ENCODE measurements at places on chromosomes 7 and 10.

DNA sequence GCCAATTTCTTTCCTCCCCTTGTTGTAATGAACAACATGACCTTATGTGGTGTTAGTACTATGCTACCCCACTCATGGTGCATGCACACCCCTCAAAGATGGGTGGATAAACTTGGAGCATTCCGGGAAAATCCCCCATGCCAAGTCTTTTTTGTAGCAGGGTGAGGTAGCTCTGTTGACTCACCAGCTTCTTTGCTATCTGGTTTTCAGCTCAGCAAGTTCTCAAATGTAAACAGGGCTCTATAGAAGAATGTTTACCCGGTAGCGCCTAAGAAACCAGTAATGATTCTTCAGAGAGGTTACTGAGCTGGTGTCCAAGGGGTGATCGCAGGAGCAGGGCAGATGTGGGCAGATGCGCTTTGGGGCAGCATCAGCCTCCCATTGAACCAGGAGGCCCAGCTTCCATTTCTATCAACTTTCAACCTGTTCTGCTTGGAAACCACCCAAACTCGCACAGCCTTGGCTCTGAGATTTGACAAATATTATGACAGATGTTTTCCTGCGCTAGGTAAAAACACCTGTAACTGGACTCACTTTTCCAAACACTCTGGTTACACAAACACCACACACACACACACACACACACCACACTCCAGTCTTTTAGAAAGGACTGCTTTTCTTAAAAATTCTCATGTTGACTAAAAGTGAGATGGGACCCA lies 87.8 kb downstream of the ZRANB1 start:
- DNase-seq: no peak

DNA sequence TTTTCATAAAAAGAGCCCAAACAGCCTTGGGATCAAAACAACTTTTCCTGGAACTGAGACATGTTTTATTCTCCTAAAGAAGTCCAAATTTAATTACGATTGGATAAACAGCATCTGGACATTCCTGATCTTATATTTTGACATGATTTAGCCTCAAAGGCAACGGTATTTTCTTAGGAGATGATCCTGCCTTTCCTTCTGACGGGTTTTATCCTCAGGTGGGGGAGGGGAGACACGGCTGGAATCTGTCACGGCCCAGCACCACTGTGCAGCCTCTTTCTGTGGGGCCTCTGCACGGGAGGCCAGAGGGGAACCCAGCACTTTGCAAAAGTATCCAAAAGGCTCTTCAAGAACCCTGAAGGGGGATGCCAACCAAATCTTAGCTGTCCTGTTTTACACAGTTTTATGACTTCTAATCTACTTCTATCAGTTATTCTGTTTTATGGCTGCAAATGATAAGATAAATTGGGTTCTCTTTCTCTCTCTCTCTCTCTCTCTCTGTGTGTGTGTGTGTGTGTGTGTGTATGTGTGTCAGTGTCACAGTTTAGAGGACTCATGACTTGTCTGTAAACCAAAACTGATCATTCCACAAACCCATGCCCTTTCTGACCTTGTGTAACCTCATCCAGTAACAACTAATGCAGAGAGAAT lies 321.1 kb upstream of the NPVF start:
- DNase-seq: no peak

- no peak for DNase-seq
Measured at GRCh38 chr10:128173386-128173785, 47.2 kb upstream of the MKI67 start.

- DNase-seq: no peak
Measured at GRCh38 chr10:34955391-34955790, 134.8 kb downstream of the CUL2 start.

GRCh38 chr7:101186844-101187428 lies 6.8 kb upstream of the NAT16 start:
- DNase-seq: no peak

GRCh38 chr7:123485187-123485586 lies 49.2 kb downstream of the IQUB start:
- no peak for DNase-seq

DNA sequence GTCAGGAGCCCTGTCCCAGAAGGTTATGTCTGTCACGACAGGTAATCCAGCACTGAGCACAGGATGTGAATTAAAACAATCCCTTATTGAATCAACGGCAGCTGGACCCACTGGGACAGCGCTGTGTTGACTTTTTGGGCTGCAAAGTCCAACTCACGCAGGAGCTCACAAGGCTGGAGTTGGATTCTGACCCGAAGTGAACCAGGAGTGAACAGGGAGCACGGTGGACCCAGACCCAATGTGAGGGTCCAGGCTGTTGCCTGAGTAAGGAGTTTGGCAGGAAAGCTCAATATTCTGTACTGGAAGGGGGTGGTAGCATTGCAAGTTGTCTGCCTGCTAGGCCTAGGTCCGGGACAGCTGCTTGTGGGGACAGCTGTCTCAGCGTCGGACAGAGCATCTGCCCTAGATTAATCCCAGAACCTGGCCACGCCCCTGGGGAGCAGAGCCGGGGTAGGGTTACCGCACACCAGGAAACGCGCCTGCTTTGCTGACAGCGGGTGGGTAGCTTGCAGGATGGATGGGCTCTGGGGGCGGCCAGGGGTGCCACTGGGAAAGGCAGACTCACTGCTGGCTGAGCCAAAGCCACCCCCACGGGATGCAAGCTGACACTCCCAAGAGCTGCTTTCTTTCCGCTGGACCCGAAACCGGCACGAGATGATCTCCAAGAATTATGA lies 24.0 kb downstream of the COL26A1 start:
- DNase-seq: no peak

- no peak for DNase-seq
Measured at GRCh38 chr7:80677629-80678028, 39.2 kb downstream of the CD36 start.

Data from CD4-positive, alpha-beta T cell treated with Interleukin-10 for 1 hour (primary cell).